ENCODE measurements at places on chromosomes 5 and 9. TPM values are rescaled to one million over a fixed set of nuclear protein-coding genes. Genes with fewer than 3 reads are reported as not detected.
A peak's percentile ranks its signal among the peaks of the same experiment; 100 is the strongest.

The ACSL6 gene
- total RNA-seq: not detected

DNA sequence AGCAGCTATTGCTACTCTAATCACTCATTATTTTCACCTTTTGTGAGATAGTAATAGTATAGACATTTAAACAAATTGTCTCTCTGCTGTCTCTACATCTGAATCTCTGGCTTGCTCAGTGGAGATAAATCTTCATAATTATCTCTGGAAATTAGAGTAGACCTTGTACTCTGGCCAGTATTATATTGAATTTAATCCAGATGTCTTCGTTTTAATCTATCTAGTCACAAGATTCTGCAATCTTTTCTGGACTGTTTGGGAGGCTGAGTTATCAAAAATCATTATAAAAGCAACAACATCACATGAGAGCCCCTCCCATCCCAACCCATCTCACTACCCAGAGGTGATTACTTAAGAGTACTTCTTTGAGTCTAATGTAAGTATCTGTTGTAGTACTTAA, 19.0 kb downstream of the ARHGAP26 start:
- H3K27ac ChIP-seq: no peak overlapping the region
- DNase-seq: no peak
- no peaks in the 10 kb centered on the region for H3K27me3 ChIP-seq
- H3K4me1 ChIP-seq: peaks cover 8% of the 10 kb centered on the region
- H3K4me3 ChIP-seq: no peak overlapping the region

- no peaks in the 10 kb centered on the region for H3K36me3 ChIP-seq
- H3K27me3 ChIP-seq: peaks cover 8% of the 10 kb centered on the region
- no peak overlapping the region for H3K4me3 ChIP-seq
- DNase-seq: no peak
- no peaks in the 10 kb centered on the region for H3K4me1 ChIP-seq
These were observed 22.6 kb upstream of the SLC6A19 start for GRCh38 chr5:1178529-1179382.

DNA sequence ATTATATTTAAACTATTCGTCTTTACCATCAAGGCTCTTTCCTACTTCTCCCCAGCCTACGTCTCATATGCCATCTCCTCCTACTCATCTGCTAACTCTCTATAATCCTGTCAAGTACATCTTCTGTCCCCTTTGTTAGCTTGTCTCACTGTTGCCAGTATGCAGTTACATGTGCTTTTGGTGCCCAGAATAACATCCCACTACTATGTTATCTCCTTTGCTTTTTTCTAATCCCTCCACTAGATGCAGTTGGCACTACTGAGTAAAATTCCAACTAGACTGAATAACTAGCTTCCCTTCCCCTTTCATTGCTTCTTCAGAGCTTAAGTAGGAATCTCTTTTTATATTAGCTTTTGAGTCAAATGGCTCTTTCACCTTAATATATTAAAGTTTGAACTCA, 3.0 kb upstream of the ARRDC3 start:
- no peaks in the 10 kb centered on the region for H3K36me3 ChIP-seq
- H3K27me3 ChIP-seq: no peaks in the 10 kb centered on the region
- no peak overlapping the region for H3K27ac ChIP-seq
- peaks cover 15% of the 10 kb centered on the region for H3K4me1 ChIP-seq
- no peak overlapping the region for H3K4me3 ChIP-seq
- DNase-seq: no peak

The CDH9 gene
- not detected for total RNA-seq

The SLCO6A1 gene
- 0.78 TPM for total RNA-seq

DNA sequence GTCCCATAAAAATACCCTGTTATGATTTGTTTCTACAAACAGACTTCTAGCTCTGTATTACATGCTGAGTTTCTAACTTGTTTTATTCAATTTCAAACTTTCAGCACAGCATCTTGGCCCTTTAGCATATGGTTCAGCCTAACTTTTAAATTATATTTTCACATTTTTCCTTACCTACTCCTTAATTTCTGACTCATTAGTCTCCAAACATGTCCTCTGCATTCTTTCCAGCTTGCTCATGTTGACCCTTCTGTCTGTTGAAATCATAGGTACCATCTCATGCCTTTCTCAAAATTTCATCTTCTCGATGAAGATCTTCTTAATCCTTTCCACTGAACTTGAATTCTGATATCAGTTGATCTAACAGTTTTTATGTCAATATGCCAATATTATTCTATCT, 200.9 kb upstream of the RIOK2 start:
- H3K36me3 ChIP-seq: no peaks in the 10 kb centered on the region
- no peak for DNase-seq
- no peak overlapping the region for H3K4me3 ChIP-seq
- peaks cover 6% of the 10 kb centered on the region for H3K4me1 ChIP-seq
- H3K27me3 ChIP-seq: peaks cover 14% of the 10 kb centered on the region

The UNC13B gene
- total RNA-seq: 24.9 TPM

The TMEM252 gene
- not detected for total RNA-seq

DNA sequence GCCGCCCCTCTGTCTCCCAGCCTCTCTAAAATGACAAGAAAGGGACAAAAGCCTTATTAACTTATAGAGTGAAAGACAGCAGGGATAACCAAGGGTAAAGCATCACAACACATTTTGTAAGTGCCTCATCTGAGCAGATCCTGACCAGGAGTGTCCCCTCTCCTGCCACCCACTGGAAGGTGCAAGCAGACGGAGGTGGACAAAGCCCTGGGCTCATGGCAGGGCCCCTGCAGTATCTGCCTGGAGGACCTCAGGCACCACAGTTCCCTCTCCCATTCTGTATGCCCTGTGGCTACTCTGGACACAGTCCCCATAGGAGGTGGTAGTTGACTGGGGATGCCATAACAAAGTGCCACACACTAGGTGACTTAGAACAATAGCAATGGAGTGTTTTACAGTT, 319.8 kb downstream of the GADD45G start:
- no peak overlapping the region for H3K27ac ChIP-seq
- H3K4me3 ChIP-seq: no peak overlapping the region
- H3K27me3 ChIP-seq: peaks cover 3% of the 10 kb centered on the region

The SEMA6A gene
- 2.3 TPM for total RNA-seq

The GPR151 gene
- total RNA-seq: not detected

DNA sequence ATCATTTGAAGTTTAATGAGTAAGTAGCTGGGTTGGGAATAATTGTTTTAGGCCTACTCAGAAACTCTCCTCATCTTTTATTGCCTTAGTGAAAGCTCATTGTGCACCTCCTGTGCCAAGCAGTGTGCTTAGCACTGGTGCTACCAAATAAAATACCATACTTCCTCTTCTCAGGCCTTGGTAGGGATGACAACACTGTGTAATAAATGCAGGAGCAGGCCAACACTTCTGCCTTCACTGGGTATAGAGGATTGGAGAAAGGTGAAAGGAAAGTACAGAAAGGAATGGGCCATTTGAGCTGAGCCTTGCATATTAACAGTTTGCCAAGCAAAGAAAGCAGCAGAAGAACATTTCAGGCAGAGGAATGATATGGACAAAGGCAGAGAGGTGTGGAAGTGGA, 285.7 kb downstream of the NR3C1 start:
- DNase-seq: no peak
- H3K4me3 ChIP-seq: no peak overlapping the region
- H3K27me3 ChIP-seq: no peaks in the 10 kb centered on the region
- peaks cover 2% of the 10 kb centered on the region for H3K4me1 ChIP-seq
- no peak overlapping the region for H3K27ac ChIP-seq

DNA sequence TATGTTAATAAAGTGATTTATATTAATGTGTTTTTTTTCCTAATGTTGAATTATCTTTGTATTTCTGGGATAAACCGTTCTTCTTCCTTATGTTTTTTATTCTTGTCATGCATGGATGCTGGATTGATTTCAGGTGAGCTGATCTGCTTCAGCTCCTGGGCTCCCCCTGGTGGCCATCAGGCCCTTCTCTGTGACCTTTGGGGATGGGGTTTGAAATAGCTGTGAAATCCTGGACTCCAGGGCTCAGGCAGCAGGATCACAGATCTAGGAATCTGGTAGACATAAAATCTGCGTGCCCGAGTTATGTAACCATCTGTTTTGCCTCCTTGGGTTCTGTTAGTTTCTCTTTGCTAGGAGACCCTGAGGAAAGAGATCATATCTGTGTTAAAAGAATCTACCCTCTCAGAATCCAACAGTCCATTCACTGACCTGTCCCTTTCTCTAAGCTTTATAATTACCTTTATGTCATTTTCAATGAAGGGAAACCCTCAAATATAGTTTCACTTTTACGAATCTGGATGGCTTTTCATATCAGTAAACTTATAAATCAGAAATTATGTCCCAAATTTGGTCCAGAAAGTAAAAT, 12.2 kb upstream of the OR13J1 start:
- H3K36me3 ChIP-seq: no peaks in the 10 kb centered on the region
- H3K27me3 ChIP-seq: peaks cover 54% of the 10 kb centered on the region
- peak; percentile 93 for DNase-seq
- H3K4me1 ChIP-seq: no peaks in the 10 kb centered on the region
- H3K4me3 ChIP-seq: no peak overlapping the region
- H3K27ac ChIP-seq: no peak overlapping the region

The CDC20B gene
- total RNA-seq: not detected

The GTF2H2 gene
- 24.5 TPM for total RNA-seq

GRCh38 chr5:67817652-67818051, 397.9 kb upstream of the PIK3R1 start:
- H3K27me3 ChIP-seq: peaks cover 4% of the 10 kb centered on the region
- no peaks in the 10 kb centered on the region for H3K4me1 ChIP-seq
- no peak overlapping the region for H3K27ac ChIP-seq
- no peaks in the 10 kb centered on the region for H3K36me3 ChIP-seq
- no peak overlapping the region for H3K4me3 ChIP-seq

DNA sequence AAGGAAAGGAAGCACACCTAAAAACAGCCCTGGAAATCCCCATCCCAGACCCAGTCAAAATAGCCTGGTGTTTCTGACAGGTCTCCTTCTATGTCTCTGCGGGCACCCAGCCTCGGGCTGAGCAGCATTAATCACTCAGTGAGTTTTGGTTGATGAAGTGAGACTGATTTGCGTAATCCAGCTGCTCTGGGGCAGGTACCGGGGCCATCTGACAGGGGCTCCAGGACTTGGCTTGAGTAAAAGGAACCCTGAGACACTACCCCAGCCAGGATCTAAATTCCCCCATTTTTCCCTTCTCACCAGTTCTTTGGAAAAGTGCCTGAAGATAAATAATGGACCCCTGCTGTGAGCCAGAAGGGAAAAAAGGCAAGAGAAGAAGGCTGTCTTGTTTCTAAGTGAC, 596 bp downstream of the SLC28A3 start:
- no peak for DNase-seq
- H3K4me1 ChIP-seq: peaks cover 28% of the 10 kb centered on the region
- H3K27me3 ChIP-seq: no peaks in the 10 kb centered on the region
- no peak overlapping the region for H3K27ac ChIP-seq

DNA sequence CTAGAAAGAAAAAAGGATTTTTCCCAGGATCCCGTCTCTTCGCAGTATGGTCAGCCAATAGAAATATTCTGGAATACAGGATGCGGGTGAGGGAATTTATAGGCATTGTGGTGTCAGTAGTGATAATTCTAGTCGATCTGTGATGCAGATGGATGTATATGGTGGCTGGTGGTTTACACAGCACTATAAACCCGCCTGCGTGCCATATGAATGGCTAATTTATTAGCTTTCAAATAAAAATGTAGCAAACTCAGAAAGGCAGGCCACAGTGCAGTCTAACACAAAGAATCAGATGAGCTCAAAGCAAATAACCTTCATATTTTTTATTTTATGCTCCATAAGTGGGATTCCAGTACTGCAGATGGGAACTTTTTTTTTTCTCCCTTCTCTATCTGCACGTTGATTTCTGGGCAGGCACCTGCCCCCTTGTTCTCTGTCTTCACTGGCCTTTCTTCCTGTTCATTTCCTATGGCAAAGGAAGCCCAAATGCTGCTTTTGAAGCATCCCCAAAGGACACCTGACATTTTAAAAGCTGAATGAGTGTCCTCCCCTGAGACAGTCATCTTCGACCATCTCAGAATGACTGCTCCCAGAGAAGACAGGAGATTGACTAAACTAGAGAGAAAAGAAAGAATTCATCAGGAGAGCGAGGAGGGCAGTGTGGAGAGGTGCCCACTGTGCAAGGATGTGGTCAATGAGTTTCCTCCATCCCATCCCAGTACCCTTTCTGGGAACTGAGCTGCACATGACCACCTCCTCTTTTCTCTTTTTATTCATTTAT, 52.1 kb downstream of the SEMA6A start:
- no peak overlapping the region for H3K4me3 ChIP-seq
- H3K27ac ChIP-seq: no peak overlapping the region
- no peak for DNase-seq
- no peaks in the 10 kb centered on the region for H3K4me1 ChIP-seq
- no peaks in the 10 kb centered on the region for H3K27me3 ChIP-seq

DNA sequence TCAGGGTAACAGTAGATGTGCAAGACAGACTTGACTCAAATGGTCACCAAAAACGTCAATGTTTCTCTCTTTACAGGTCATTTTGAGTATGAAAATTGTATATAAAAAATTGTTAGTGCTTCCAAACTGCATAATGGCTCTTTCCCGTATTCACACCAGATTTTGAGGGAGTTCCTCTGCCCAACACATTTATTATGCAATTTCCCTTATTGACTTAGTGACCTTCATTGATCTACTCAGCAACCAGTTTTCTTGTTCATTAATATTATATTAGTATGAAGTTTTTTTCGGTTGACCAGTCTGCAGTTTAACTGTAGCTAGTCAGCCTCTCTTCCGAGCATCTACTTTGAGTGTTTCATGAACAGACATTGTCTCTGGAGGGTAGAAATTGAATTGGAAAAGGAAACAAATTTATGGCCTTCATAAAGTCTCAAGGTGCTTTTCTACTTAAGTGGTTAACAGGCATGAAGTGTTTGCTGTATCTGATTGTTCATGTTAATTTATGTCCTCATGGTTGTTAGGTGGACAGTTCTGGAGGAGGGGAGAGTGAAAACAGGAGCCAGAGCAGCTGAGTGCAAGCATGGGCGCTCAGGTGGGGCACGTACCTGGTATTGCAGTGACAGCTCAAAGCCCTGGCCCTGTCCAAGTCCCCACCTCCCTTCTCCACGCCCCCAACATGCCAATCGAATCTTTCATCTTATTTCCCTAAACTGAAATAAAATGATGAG, 240.2 kb downstream of the RFK start:
- no peaks in the 10 kb centered on the region for H3K27me3 ChIP-seq
- no peaks in the 10 kb centered on the region for H3K4me1 ChIP-seq
- peaks cover 2% of the 10 kb centered on the region for H3K36me3 ChIP-seq
- H3K4me3 ChIP-seq: no peak overlapping the region

DNA sequence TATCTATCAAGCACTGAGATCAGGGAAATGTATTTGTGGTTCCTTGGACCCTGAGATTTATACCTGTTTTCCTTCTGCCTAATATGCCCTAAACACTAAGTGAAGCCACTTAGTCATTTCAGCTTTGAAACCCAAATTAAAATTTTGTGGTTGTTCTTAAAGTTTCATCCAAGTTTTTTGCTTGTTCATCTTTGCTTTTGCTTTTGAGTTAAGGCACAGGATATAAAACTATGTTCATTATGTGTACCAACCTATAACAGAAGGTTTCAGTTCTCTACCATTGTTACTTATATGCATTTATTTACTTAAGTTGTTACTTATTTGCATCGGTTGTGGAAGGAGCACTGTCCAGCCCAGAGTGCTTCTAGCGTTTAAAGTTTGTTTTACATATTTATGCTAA, 382.3 kb downstream of the PTPRD start:
- no peaks in the 10 kb centered on the region for H3K36me3 ChIP-seq
- no peak overlapping the region for H3K27ac ChIP-seq
- DNase-seq: no peak
- peaks cover 9% of the 10 kb centered on the region for H3K27me3 ChIP-seq

- no peaks in the 10 kb centered on the region for H3K36me3 ChIP-seq
- DNase-seq: peak; percentile 93
- H3K27ac ChIP-seq: no peak overlapping the region
- H3K4me3 ChIP-seq: no peak overlapping the region
These were observed 7.2 kb downstream of the SOWAHA start for GRCh38 chr5:132820162-132820754.

GRCh38 chr5:81420039-81420667, 26.2 kb upstream of the ACOT12 start:
- DNase-seq: no peak
- no peak overlapping the region for H3K4me3 ChIP-seq
- peak overlapping the region; percentile 95 for H3K27ac ChIP-seq
- peaks cover 42% of the 10 kb centered on the region for H3K4me1 ChIP-seq
- peaks cover 16% of the 10 kb centered on the region for H3K36me3 ChIP-seq
- H3K27me3 ChIP-seq: no peaks in the 10 kb centered on the region

Measured in osteocyte (in vitro differentiated cells).